ENCODE measurements at places on chromosomes 5 and 9.

- DNase-seq: no peak
Observed at GRCh38 chr5:175866377-175866907, 4.9 kb upstream of the CPLX2 start.

DNA sequence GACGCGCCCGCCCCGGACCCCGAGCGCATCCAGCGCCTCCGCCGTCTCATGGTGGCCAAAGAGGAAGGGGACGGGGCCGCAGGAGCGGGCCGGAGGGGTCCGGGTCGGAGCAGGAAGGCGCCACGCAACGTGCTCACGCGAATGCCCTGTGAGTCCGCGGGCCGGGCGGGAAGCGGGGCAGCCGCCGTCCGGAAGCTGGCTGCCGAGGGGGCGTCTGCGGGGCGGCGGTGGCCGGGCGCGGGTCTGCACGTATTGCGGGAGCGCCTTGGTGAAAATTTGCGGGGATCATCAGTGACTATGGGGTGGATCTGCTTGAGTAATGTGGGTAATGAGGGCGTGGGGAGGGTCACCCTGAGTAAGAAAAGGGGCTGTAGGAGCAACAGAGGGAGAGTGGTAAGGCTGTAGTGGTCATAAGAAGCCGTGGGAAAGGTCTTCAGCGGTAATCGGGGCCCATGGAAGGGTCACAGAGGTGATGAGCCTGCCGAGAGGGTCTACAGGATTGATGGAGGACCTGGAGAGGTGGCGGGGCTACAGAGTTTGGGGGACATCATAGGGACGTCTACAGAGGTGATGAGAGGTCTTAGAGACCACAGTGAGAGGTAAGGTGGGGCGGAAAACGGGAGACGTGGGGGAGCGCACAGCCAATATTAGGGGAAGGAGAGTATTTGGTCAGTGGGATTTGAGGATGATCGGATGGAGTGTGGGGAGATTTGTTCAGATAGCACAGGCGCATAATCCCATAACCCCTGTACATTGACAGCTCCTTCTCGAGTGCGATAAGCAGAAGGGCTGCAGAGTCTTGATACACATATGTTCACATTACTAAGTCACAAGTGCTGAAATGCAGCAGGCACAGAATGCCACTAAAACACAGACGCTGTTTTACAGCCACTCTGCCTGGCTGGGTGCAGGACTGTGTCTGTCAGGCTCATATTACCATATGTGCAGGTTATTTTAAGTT lies 819 bp downstream of the LSM11 start:
- DNase-seq: no peak

GRCh38 chr5:68344447-68345111 lies 129.0 kb downstream of the PIK3R1 start:
- no peak for DNase-seq

GRCh38 chr9:80878556-80878955 lies 810.8 kb downstream of the TLE1 start:
- DNase-seq: no peak

DNA sequence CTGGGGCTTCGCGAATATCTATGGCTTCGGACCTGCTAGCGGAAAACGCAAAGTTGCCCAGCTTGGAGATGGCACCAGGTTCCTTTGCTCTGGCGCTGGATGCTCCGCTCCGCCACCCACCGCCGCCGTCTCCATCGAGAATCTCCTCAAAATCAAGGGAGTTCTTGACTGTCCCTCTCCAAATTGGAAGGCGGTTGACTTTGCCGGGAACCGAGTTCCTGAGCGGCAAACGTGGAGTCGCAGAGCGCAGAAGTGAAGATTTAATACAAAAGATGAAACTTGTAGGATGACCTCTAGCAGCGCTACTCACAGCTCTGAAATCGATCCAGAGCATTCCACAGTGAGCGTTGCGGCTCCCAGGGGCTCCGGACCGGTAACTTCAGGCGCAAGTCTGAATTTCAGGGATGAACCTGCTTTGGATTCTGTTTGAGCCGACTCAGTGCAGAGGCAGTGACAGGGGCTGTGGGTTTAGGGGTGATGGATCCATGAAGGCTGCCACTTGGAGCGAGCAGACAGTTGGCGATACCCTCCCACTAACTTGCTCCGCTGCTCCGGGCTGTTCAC lies 1641.5 kb upstream of the C9orf72 start:
- peak; percentile 4 for DNase-seq

DNA sequence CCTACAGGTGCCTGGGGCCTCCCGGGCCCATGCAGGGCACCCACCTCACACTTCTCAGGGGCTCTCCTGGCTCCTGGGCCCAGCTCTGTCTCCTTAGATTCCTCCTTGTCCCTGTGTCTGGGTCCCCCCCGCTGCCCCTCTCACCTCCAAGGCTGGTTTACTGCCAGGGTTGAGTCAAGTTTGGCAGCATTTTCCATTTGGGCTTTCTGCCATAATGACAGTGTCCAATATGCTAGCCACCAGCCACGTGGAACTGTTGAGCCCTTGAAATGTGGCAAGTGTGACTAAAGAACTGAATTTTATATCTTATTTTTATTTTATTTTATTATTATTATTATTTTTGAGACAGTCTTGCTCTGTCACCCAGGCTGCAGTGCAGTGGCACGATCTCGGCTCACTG lies 1.9 kb downstream of the TTC16 start:
- DNase-seq: no peak

GRCh38 chr5:37002176-37002751 lies 125.7 kb downstream of the NIPBL start:
- DNase-seq: no peak

DNA sequence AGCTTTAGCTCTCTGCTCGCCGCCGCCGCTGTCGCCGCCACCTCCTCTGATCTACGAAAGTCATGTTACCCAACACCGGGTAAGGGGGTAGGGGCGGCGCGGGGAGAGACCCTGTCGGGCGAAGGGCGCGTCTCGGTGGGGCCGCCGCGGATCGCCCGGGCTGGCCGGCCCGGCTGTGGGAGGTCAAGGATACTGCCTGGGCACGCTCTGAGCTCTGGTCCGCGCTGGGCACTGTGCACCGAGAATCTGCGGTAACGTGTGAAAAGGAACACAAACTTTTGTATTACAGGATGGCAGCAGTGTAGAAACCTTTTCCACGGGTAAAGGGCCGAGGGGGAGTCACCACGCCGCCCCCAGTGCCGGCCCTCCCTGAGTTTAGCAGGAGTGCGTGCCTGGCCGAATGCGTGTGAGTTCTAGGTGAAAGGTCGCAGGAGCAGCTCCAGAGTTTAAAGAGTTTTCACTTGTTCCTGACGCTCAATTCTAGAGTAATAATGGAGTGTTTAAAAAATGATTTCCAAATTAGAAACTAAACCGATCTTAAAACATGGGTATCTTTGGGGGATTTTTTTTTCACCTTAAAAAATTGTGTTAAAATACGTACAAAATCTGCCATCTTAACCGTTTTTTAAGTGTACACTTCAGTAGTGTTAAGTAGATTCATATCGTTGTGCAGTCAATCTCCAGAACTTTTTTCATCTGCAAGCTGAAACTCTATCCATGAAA lies at the start of gene HSDL2:
Gene HSDL2, plus strand, starts transcription at position 7 of the 723 bp plus-strand sequence. Its CDS starts 56 bp downstream, at position 63.
- no peak for DNase-seq

GRCh38 chr9:100186356-100186755 lies 87.3 kb downstream of the INVS start:
- DNase-seq: no peak

- DNase-seq: no peak
Observed at GRCh38 chr5:33848554-33848953, 43.2 kb downstream of the ADAMTS12 start.

- DNase-seq: no peak
Observed at GRCh38 chr5:103793595-103794182, 231.1 kb upstream of the NUDT12 start.

DNA sequence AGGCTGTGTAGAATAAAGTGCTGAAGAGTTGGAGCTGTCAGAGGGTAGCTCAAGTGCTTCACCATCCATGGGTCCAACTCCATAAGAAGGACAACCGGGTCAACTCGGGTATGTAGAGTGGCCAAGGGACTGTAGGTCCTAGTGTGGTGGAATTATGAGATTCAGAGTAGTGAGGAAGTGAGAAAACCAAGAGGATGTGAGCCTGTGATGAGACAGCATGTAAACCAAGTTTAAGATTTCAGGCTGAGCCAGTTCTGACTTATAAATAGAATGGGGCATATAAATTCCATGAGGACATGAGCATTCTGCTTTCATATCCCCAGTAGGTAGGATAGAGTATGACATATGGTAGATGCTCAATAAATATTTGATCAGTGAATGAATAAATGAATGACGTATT lies 96.3 kb downstream of the CFAP95 start:
- no peak for DNase-seq

- DNase-seq: no peak
Observed at GRCh38 chr5:118722122-118723020, 266.0 kb downstream of the DTWD2 start.

DNA sequence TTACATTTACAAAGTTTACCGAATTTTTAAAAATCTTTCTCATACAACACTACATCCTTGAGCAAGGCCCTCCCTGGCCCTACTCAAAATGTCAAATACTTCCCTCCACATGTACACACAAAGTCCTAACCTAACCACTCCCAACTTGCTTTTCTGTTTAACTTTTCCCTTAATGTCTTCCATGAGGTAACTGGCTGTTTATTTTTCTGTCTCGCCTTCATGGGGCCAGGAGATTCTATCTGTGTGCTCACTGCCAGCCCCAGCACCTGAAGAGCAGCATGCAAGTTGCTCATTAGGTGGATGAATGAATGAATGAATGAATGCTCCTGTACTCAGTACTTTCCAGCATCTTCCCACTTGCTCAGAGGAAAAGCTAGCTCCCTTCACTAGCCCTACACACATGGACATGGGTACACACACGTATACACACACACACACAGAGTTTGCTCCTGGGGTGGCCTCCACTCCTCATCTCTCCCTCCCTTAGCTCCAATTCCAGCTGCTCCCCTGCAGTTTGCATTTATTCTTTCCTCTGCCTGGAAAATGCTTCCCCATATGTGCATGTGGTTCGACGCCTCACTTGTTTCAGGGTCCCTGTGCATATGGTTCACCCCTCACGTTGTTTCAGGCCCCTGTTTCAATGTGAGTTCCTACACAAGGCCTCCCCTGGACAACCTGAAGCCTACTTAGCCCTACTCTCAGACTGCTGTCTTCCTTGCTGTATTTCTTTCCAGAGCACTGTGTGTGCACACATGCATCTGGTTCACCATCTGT lies 165.2 kb downstream of the ROR2 start:
- peak; percentile 9 for DNase-seq

DNA sequence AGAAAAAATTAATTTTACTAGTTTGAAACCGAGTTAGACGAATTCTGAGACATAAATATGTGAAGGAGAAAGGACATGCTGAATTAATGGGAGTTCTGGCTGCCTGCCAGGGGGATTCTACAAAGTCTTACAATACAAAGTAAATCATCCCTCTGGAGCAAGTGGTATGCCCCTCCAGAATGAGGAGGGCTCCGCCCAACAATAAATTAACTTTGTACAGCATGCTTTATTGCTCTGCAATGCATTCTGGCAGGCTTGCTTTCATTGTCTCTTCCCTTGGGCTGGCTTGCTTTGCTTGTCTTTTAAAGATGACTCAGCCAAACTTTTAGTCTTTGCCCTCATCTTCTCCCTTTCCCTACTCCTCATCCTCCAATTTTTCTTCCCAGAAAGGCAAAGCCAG lies 11.7 kb upstream of the PCDHB1 start:
- no peak for DNase-seq

GRCh38 chr9:118222375-118222774 lies 518.2 kb downstream of the TLR4 start:
- DNase-seq: peak; percentile 48

- DNase-seq: no peak
Observed at GRCh38 chr5:36763454-36763853, 113.1 kb upstream of the NIPBL start.

DNA sequence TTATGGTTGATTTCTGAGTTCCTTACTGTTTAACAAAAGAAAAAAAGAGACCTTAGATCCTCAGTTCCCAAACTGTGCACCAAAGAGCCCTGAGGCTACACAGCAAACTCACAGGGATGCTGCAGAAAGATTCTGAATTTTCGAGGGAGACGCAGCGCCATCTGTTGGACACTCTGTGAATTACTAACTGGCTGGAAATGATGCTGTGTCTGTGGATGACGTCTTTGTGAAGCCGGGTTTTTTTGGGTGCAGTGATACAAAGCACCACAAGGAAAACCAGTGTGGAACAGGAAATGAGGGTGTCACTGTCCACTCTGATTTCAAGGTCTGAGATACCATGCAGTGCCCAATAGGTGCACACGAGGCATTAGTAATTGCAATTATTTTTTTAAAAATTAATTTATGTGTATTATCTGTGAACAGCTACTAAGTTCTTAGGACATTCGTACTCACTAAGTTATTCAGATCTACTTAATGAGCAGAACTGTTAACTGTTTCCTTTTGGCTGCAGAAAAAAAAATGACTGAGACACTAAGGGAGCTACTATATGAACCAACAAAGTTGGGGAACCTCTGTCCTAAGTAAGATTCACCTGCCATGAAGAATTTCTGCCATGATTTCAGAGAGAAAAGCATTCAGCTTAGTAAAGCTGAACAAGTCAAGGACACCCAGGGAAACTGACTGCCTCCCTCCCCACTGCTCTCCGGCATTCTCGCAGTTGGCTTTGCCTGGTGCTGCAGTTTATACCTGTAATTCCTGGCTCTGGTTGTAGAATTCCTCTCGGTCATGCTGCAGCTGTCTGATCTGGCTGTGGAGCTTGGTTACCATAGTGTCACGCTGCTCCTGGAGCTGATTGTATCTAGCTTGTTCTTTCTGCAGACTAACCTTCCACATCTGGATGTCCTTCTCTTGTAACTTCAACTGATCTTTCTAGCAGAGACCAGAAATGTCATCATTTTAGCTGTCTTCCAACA lies 23.4 kb downstream of the SPACA9 start:
- peak; percentile 75 for DNase-seq

GRCh38 chr5:141778206-141778605 lies 96.2 kb upstream of the ARAP3 start:
- no peak for DNase-seq

DNA sequence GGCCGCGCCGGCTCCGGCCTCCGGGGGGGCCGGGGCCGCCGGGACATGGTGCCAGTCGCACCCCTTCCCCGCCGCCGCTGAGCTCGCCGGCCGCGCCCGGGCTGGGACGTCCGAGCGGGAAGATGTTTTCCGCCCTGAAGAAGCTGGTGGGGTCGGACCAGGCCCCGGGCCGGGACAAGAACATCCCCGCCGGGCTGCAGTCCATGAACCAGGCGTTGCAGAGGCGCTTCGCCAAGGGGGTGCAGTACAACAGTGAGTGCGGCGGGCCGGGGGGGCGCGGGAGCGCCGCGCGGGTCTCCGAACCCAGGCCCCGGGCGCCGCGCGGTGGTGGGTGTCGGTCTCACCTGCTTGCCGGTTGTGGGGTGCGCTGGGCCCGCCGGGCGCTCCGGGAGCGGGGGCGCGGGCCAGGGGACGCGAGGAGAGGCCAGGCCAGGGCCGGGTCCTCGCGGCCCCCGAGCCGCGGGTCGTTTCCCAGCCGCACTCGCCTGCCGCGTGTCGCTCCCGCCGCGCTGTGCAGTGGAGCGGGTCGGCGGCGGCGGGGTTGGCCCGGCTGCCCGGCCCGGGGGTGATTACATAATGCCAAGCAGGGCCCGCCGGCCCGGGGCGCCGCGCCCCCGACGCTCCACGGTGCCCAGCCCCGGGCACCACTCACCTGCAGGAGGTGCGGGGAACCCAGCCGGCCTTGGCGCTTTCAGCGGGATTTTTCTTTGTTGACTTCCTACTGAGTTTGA lies 492 bp downstream of the RABL6 start:
- no peak for DNase-seq

Measured in NCI-H1694 treated with DMSO at 0.1 percent for 48 hours (cell line).